Renal cortical epithelial cell (primary cell): ENCODE measurements at places on chromosomes 2 and 18.

DNA sequence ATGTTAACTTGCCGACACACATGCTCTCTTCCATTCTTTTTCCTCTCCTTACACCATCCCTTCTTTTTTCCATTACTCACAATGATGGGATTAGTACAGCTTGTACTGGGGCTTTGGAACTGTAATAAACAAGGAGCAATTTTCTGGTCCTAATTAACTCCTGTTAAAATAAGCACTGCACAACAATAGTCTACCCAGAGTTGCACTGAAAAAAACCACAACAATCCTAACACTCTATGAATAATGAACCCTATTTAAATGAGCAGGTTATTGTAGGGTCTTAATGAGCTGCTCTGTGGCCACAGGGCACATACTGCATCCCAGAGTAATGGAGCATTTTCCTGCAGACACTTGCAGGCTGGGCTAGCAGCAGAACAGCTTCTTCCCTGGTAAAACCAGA lies 380.3 kb downstream of the NRXN1 start:
- no peak for DNase-seq

DNA sequence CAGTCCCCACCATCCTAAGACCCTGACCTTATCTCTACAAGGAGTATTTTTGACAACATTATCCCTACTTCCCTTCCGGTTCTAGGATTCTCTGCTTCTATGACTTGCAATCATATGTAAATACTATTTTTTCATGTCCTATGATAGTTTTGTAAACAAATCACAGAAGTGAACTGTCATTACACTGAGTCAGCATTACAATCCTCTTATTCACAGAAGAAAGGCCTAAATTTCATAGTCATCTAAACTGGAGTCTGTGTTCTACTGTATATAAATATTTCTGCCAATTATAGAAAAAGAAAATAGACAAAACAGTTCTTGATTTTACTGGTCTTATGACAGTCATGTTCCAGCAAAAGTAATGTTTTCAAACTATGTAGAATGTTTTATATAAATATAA lies 265.1 kb downstream of the NCKAP5 start:
- no peak for DNase-seq

DNA sequence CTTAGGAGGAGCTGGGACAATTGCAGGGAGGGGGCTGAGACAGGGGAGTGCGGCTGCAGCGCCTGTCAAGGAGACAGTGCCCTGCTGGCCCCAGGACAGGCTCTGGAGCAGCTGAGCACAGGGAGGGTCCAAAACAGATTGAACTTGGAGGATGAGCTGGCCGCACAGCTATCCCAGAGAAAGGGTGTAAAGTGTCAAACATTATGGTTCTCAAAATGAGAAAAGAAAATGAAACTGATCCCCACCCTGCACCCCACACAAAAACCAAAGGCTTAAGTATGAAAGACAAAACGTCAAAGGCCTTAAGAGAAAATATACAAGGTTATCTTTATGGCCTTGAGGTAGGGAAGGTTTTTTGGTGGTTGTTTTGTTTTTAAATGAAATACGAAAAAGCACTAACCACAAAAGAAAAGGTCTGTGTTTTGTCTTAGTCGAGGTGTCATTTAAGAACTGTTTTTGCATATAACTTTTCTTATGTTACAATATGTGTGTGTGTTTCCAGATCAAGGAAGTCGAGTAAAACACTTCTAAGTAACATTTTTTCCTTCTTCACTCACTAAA lies 111.8 kb downstream of the HDAC4 start:
- DNase-seq, result no peak

DNA sequence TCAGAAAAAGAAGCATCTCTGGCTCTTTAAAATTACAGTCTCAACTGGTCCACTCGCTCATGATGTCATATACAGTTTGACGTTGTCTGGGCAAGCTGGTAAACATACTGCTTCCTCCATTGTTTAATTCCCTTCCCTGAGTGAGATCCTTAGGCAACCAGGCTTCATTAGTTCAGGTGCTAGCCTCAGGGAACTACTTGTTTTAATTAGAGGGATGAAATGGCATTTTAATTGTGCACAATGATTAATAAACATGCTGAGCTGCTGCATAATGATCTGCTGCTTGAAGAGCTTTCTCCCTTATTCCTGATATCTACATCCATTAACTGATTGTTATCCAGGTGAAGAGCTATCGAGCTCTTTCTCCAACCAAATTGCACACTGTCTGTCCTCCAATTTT lies 195.6 kb upstream of the ETAA1 start:
- DNase-seq, result no peak
